ENCODE measurements at places on chromosomes 12 and 14.
A peak's percentile ranks its signal among the peaks of the same experiment; 100 is the strongest.

- DNase-seq: no peak
These were observed 19.3 kb downstream of the CTSG start for GRCh38 chr14:24556756-24557155.

- DNase-seq: peak; percentile 14
These were observed 132.4 kb downstream of the NUAK1 start for GRCh38 chr12:106006382-106006781.

GRCh38 chr14:40204441-40205175 is 772.4 kb upstream of the FBXO33 start:
- no peak for DNase-seq

DNA sequence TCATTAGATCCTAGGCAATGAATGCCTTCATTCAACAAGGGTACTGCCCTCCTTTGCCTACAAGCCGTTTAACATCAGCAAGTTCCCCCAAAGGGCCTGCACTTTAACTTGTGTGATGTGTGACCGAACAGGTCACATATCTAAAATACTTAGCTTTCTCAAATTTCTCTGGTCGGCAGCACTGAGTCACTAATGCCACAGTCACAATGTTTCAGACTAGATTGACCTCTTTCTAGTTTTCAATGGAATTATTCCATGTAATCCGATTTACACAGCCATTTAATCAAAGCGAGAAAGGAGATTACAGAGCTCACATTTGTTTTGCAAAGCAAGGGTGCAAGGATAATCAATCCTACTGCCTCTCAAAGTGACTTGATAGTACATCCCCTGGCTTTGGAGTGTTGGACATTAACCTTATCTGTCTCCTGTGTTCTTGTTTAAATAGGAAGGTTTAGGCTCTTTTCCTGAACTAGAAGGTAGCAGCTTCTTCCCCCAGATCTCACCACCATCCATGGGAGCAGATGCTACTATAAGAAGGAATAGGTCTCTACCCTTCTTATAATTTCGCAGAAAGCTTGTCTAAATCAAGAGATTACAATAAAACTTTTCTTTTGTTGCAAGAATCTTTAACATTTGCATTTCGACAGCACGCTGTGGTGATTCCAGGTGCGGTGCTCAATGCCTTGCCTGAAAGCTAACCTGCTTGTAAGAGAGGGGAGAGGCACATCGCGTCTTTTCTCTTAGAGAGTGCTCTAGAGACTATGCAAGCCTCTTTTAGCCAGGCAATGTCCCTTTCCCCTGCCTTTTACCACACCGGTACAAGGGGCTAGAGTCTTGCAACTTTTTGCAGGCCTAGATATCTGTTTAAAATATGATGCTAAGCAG is 1.8 kb downstream of the KITLG start:
- DNase-seq: peak; percentile 64

DNA sequence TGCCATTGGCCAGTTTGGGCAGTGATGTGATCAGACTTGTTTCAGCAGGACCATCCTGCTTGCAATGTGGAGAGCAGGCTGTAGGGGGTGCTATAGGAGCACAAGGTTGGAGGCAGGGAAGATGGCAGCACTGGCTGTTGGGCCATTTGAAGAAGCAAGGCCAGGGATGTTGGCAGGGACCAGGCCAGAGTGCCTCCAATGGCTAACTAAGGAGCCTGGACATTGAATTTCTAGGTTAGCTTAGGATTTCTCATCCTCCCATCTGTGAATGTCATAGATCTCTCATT is 23.5 kb downstream of the FGF23 start:
- peak; percentile 27 for DNase-seq

DNA sequence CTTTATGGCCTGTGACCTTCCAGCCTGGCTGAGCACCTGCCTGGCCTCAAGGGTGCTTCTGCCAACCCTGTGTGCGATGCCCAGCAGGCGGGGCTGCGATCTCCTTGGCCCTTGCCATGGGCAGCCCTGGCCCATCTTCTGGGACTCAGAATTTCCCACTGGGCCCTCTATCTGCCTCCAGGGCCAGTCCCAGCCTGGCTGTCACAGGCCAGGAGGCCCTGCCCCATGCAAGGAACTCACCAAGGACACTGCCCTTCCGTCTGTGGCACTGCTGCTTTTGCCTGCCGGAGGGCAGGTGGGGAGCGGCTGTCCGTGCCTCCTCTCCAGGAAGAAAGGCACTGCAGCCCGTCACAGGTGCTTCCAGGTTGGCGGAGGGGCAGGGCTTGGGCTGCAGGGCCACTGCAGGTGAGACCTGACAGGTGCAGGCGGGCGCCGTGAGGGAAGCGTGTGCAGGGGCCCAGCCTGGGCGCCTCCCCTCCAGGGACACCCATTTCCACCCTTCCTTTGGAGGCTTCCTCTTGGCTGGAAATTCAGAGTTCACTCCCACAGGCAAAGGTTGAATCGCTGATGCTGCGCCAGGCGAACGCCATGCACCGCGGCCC is 177.8 kb downstream of the KIF26A start:
- no peak for DNase-seq

DNA sequence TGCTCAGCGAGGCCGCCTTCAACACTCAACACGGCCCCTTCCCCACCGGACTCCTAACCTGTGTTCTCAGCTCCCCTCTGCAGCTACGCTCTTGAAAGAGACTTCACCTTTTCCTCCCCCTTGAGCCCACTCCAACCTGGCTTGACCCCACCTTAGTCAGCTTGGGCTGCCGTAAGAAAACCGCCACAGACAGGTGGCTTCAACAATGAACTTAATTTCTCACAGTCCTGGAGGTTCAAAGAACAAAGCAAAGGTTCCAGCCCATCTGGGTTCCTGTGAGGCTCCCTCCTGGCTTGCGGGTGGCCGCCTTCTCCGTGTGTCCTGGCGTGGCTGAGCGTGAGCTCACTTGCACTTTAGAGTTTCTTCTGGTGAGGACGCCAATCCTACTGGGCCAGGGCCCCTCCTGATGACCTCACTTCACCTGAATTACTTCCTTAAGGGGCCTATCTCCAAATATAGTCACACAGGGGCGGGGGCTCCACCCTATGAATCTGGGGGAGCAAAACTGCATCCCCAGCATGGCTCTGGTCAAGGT is 138.8 kb downstream of the CALM1 start:
- no peak for DNase-seq

DNA sequence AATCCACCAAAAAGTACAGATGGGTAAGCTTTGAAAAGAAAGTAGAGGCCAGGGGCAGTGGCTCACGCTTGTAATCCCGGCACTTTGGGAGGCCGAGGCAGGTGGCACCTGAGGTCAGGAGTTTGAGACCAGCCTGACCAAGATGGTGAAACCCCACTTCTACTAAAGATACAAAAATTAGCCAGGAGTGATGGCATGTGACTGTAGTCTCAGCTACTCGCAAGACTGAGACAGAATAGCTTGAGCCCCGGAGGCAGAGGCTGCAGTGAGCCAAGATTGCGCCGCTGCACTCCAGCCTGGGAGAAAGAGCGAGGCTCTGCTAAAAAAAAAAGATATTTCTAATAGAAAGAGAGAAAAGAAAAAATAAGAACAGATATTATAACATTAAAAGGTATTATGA is 134.2 kb upstream of the SLCO1C1 start:
- no peak for DNase-seq
